Erythroblast (primary cell): ENCODE measurements at places on chromosomes 6 and 20.

DNA sequence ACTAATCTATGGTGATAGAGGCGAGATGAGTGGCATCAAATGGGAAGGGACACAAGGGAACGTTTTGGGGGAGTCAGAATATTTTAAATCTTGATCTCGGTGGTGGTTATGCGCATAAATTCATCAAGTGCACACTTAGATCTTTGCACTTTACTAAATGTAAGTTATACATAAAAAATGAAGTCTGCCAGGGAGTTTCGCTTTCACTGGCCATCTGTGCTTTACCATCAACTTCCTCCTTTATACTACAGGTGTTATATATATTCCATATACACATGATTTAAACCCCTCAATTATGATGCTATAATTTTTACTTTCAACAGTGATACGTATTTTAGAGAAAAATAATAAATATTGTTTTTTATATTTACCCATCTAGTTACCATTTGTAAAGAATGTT, 97.6 kb upstream of the AKIRIN2 start:
- DNase-seq: no peak

GRCh38 chr20:44924541-44924940, 14.7 kb downstream of the PABPC1L start:
- DNase-seq: peak; percentile 87

DNA sequence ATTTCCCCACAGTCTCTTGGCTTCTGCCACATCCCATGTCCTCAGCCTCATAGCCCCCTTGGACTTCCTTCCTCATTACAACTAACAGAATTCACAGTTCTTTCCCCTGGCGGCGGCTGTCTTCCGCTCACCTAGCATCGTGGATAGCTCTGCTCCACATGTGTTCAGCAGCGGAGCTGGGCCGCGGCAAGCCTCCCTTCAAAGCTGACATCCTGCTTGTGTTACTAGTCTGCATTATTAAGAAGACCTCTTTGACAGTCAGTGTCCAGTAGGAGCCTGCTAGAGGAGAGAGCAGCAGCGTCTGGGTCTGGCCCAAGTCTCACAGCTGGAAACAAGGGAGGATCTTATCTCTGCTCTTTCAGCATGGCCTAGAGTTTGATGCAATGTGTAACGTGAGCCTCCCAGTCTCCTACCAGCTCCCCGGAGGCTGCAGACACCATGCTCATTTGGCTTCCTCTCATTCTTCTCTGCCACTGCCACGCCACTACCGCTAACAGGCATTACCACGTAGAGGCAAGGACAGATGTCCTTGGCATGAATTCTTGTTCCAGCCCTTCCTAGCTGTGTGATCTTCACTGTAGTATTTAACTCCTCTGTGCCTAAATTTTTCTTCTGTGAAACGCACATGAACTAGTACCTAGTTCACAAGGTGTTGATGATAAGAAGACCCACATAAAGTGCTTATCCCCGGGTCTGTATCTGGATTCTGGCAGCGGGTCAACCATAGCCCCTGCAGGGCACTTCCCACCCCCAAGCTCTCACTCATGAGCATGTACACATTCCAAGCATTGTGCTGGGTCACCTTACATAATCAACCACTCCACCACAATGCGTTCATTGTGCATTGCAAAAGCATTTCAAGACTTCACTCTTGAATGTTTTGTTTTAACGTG, 107.1 kb upstream of the BACH2 start:
- peak; percentile 19 for DNase-seq

GRCh38 chr6:37517411-37517812, 17.7 kb upstream of the CCDC167 start:
- no peak for DNase-seq

GRCh38 chr6:35496841-35497570, at the start of gene TEAD3:
TEAD3 (minus strand) TSS chr6:35497079.
- peak; percentile 68 for DNase-seq

DNA sequence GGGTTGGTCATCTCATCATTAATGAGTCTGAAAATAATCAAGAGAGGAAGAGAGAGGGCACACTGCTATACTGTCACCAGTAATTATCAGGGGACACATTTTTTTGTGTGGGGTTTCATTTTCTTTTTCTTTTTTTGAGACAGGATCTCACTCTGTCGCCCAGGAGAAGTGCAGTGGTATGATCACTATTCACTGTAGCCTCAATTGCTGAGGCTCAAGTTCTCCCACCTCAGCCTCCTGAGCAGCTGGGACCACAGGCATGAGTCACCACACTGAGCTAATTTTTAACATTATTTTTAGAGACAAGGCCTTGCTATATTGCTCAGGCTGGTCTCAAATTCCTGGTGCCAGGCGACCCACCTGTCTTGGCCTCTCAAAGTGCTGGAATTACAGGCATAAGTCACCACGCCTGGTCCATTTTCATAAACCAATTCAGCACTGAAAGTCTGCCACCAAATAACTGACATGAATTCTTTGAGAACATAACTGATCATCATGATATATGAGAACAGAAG, 43.3 kb downstream of the EPHA7 start:
- DNase-seq: no peak

DNA sequence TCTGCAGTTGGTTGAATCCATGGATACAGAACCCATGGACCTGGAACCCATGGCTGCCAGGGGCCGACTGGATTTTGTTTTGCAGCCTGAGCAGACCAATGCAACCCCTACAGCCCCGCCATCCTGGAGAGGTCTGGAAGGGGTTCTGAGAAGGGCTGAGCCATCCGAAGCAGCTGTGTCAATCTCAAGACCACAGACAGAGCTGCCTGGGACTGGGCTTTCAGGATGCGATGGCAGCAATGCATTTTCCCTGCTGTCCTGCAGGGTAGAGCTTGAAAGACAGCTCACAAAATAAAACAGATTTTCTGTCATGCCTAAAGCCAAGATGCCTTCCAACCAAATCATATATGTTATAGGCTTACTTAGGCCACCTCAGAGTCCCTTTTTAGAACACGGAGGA, 125.8 kb upstream of the NXT1 start:
- DNase-seq: no peak

GRCh38 chr6:45419571-45420082, 41.9 kb upstream of the SUPT3H start:
- peak; percentile 58 for DNase-seq

DNA sequence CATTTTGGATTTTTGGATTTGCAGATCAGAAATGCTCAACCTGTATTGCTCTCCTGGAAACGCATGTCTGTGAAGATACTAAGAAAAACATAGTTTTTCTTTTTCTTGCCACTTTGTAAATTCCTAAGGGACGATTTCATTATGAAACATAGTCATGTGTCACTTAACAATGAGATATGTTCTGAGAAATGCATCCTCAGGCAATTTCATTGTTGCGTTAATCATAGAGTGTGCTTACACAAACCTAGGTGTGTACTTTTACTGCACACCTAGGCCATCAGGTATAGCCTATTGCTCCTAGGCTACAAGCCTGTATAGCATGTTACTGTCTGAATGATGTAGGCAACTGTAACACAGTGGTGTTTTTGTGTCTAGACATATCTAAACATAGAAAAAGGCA, 13.4 kb upstream of the THEMIS start:
- DNase-seq: no peak

DNA sequence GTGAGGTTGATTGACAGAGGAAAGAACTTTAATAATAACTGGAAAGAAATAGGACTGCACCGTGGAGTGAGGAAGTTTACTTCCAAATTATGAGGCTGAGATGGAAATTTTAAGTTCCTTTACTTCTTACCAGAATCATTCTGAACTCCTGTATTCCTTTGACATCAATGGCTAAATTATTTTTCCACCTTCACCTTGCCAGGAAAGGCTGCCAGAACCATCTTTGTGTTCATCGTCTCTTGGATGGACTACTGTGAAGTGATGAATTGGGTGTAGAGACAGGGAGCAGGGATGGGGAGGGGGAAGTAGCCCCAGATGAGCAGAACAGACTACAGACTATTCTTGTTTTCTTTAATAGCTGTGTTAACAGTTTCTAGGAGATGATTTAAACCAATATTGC, 102.1 kb upstream of the CEP162 start:
- no peak for DNase-seq

DNA sequence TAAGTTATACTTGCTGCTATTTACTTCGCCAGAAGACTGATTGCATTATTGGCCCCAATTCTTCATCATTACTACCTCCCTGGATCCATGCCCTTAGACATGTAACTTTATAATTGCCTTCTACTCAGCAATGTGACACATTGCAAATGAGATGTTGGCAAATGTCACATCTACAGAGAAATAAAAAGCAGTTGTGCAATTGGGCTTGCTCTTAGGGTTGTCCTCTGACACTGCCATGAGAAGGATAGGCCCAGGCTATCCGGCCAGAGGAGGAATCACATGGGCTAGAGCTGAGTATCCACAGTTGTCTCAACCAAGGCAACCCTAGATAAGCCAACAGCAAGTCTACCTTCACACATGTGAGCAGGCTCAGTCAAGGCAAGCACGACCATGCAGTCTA, 447.0 kb downstream of the PLCB1 start:
- DNase-seq: no peak

- peak; percentile 67 for DNase-seq
Measured at GRCh38 chr6:43009124-43009523, 4.6 kb downstream of the MEA1 start.

GRCh38 chr6:152573762-152574161, 63.4 kb downstream of the SYNE1 start:
- DNase-seq: no peak

DNA sequence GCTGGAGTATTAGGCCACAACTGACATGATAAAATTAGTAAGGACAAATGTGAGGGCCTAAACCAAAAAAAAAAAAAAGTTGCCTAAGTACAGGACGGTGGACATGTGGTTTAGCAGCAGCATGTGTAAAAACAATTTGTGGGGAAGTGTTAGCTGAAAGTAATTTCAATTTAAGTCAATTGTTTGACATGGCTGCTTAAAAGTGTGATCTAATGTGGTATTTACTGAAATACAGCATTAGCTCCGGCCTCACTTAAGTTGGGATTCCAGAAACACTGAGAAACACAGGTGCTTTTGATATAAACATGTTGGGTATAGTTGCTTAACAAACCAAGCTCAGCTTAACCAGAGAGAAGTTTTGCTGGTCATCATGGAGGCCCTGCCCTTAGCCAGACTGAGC, 119.7 kb downstream of the FYN start:
- DNase-seq: no peak

DNA sequence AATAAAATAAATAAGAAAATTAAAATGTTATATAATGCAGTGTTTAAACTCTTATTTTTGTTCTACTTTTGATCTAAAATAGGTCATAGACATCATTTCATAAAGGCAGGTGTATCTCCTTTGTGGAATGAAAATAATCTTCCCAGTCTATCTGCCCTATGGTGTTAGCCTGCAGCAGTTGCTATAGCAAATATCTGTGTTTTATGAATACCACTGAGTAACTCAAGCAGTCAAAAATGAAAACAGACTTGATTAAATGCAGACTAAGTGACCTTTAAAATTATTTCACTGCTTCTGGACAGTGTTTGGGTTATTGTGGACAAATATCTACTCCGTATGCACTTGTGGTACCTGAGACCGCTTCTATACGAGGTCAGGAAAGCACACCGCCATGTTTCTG, 11.8 kb downstream of the HTR1B start:
- DNase-seq: no peak

DNA sequence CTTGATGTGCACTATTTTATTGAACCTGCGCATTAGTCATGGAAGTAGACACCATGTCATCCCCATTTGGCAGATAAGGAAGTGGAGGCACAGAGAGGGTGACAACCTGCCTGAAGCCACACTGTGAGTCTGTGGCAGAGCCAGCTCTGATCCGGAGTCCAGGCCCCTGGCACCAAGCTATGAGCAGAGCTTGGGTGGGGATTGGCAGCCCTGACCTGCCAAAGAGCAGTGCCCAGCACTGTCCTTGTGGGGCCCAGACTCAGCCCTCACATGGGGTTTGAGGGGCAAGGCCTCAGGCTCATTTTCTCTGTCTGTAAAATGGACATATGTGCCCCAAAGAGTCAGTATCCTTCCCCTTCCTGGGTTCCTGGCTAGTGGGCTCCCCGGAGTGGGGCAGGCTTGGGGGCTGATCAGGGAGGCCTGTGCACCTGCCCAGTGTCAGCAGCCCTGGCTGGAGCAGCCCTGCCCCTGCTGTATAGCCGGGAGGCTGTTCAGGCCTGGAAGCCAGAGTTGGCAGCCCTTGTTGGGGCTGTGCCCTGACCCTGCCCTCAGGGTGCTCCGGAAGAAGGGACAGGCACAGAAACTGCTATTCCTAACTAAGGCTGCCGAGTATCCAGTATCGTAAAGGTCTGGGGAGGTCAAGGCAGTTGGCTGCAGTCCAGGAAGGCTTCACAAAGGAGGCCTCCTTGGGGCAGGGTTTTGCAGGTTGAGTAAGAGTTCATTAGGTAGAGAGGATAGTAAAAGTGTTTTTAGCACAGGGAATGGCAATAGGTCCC, 38.7 kb downstream of the TGM2 start:
- no peak for DNase-seq

- no peak for DNase-seq
Measured at GRCh38 chr20:51162015-51162414, 139.1 kb upstream of the KCNG1 start.

DNA sequence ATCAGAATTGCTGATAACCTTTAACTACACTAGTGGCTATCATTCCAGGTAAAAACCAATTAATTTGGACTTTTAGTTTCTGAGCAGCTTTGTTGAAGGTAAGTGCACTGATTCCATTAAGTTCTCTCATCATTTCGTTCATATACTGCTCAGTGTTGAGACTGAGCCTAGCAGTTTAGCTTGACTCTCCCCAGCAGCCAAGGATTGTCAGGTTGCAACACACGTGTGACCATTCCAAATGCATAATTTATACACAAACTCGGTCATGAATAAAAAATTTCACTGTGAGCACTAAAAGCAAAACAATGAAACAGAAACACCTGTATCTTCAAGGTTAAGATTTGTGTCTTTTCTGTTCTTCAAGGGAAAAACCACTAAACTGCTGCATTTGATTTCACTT, 8.9 kb downstream of the FERMT1 start:
- no peak for DNase-seq

DNA sequence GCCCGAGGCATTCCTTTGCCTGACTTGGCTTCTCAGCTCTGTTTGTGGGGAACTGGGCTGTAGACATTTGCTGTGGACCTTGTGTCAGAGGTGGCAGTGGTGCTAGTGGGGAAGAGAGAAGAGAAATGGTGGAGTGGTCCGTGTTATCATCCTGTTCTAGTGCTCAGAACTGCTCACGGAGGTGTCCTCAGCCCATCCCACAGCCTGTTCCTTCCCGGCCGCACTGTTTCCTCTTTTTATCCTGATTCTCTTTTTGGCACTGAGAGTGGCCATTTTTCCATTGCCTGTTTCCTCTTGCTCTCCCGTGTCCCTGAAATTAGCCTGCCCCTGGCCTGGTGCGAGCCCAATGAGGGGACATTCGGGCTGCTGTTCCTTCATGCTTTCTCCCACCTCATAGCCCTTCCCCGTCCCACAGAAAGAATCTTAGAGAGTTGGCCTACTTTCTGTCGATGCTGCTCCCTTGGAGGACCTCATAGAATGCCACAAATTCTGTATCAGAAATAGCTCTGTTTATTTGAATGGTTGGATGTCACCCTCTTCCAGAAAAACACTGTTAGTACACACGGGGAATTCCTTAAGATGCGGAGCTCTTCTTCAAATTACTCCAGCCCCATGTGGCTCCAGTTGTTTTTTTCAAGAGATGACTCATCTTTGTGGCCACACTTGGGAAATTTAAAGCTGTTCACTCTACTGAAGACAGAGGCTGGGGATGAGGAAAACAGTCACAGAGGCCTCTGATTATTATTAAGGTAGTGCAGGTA, 26.1 kb downstream of the FARS2 start:
- DNase-seq: no peak
